ENCODE measurements at places on chromosomes 5 and 9. TPM values are rescaled to one million over a fixed set of nuclear protein-coding genes. Genes with fewer than 3 reads are reported as not detected.

DNA sequence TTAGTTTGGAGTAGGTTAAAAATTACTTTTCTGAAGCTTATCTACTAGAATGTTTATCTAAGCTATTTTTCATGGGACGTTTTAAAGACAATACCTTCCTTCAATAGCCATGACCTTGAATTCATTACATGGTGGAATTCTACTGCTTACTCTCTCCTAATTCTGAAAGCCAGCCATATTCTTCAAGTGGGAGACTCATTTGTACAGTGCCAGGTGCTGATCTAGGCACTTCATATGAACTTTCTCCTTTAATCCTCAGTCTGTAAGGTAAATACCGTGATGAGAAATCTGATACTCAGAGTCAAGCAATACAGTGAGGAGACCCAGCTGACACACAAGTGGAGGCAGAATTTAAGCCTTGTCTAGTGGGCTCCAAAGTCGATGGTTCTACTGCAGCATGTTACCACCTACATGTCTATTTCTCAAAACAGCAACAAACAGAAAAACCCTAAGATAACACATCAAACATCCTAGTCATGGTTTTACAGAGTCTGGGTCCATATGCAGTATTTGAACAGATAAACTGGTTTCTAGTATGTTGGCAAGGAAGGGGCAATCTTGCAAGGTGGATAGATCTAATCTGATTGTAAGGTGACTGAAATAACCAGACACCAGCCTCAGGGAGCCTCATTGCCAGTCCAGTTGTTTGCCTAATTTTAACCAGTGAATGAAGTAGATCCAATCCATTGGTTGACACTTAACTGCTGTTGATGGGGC is 243.7 kb downstream of the PIK3R1 start:
- no peak for DNase-seq

DNA sequence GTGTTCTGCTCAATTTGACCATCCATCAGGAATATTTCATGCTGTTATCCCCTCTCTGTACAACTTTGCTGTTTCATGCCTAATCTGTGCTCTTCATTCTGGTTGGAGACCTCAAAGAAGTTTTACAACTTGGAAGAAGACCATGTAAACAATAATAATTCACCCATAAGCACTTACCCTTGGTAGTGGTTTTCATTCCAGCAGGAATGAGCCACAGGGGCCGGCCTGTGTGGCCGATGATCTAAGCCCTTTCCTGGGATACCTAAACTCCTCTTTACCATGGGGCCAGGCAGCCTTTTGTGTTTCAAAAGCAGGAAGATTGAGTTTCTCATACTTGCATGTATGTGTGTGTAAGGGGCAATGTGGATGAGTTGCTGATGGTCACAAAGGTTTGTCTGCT is 165.0 kb downstream of the FGF1 start:
- DNase-seq: no peak

DNA sequence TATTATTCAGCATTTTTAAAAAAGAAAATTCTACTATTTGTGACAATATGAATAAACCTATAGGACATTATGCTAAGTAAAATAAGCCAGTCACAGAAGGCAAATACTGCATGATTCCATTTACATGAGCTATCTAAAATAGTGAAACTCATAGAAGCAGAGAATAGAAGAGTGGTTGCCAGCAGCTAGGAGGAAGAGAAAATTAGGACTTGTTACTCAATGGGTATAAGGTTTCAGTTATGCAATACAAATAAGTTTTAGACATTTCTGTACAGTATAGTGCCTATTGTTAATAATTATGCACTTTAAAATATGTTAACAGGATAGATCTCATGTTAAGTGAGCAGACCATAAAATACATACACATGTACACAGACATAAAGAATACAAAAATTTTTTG is 73.8 kb upstream of the SPINK5 start:
- DNase-seq: no peak

GRCh38 chr5:176837707-176838115 is 27.4 kb downstream of the UNC5A start:
- DNase-seq: peak; percentile 75

- no peak for DNase-seq
These were observed 6.6 kb downstream of the CWC27 start for GRCh38 chr5:64775291-64775690.

- no peak for DNase-seq
These were observed 79.5 kb downstream of the MVB12B start for GRCh38 chr9:126406075-126406667.

DNA sequence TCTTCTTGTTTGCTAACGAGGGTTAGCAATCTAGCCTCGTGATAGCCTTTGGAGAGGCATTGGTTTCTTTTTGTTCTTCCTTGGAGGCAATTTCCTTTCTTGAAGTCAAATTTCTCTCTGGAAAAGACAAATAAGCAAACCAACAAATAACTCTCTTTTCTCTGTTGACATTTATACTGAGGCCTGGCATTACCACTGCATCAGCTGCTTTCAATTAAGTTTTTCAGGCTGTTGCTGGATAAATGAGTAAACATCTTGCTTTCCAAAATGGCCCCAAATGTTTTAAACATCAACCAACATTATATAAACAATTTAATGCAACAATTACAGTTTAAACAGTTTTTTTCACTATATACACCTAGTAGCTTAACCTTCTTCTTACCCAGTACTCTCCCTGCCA is 264.4 kb downstream of the HTR1A start:
- no peak for DNase-seq

DNA sequence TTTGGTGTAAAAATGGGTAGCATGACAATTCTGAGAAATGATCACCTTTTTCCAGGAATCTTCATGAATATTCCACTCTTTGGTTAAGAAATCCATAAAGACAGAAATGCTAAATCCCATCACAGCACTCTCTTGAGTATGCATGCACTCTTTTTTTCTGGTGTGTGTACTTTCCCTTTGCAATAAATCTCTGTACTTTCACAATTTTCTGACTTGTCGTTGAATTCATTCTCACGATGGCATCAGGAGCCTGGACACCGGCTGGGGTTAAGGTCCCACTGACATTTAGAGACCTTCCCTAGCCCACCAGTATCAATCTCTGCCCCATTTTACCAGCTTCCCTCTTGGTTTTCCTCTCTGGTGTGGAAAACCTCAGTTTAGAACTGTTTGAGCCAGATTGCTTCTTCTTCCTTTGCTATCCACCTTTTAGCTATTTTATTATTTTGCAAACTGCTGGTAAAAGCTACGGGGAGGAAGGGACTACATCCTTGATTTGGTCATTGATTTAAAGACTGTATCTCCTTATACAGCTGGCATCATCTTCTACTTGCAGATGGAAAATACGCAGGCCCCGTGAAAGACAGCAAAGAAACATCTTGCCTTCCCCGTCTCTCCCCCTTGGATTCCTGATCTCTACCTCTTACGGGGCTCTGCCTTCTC is 59.9 kb upstream of the ZFR start:
- no peak for DNase-seq

- DNase-seq: no peak
These were observed 1.9 kb downstream of the IRGM start for GRCh38 chr5:150848271-150848670.

GRCh38 chr5:90406466-90406865 is 3.1 kb downstream of the CETN3 start:
- DNase-seq: no peak

DNA sequence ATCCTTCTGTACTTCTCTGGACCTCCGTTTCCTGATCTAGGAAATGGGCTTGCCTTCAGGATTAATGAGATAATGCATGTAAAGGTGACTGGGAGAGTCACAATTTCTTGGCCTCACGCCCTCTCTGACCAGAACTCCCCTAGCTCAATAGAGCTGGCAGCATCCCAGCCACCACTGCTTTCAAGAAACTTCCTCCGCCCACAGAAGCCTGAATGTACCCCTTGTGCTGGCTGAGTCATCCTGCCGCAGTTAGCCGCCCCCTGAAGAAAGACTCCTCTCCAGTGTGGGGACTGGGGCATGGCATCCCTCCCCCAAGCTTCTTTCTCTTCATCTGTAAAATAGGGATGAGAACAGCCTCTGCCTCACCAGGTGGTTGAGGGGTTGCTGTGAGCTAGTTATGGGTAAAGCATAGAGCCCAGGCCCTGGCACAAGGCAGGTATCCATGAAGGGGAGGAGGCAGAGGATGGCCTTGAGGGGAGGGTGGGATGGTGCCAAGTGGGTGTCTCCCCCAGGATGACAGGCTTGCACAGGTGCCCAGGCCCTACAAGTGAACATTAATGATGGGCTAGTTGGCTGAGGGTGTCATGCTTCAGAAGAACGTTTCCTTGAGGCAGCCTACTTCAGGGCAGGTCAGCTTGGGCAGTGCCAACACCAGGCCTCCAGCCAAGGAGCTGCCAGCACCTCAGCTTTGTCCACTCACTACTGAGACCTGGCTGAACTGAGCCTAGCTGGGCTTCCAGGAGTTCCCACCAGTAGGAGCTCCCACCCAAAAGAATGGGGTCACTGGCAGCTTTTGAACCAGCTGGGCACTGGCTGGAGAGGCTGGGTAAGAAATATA is 3.4 kb downstream of the PDLIM4 start:
- DNase-seq: peak; percentile 56

DNA sequence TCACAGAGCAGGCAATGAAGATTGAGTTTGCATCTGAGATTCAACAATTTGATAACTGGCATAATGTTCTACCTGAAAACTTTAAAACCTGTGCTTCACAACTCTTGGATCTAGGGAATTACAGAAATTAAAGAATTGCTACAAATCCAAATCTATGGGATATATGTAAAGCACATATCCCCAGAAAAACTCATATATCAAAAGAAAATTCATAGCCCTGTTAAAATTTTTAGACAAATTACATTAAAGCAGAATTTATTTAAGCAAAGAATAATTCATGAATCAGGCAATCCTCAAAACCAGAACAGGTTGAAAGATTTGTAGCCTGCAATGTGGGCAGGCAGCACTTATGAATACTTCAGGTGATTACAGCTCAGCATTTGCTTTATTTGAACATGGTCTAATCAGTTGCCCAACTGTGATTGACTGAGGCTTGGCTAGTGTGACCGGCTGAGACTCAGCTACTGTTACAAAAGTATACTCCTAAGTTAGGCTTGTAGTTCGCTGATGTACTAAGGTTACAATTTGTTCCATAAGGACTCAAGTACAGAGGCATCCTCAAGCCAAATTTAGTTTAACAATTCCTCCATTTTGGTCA is 10.3 kb upstream of the UBTD2 start:
- no peak for DNase-seq

DNA sequence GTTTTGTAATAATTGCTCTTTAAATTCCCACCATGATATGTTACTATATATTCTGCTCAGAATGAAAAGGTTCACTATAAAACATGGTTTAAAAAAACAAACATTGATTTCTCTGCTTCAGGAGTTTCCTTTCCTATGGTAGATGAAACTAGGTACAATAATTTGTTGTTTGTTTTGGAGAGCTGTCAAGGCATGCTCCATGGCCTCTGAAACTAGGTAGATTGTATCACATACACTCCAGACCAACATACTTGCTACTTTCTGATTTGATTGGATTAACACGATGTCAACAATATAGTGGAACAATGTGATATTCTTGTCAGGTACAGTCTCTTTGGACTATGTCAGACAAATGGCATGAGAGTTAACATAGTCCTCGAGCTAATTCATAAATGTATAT is 452.7 kb upstream of the CDH9 start:
- no peak for DNase-seq

PLAC8L1 gene
- 1.9 TPM for total RNA-seq
